ENCODE measurements at places on chromosomes 2 and 18.

DNA sequence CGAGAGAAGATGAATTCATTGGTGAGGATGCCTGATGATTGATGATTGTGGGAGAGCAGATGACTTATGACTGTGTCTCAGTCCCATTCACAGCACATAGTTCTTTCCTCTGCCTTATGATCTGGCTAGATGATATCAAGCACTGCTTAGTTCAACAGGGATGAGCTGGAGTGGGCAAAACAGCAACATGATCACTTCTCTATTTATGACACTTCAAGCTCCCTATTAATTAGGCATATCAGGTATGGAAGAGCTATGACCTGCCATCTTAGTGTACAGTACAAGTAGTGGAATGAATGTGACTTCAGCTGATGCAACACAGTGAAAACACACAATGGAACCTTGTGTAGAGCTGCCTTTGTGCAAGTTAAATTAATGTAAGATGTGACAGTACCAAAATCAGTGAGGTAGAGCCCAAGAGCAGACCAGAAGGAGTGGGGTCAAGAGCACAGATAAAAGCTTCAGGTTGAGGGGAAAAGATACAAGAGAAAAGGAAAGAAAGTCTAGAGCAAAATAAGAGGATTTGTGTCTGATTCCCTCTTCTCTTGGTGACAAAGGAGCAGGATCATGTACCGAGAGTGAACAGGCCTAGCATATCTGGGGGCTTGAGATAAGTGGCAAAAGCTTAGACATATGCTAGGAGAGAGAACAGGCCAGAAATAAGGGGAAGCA lies 93.0 kb upstream of the MYO3B start:
- DNase-seq = no peak

DNA sequence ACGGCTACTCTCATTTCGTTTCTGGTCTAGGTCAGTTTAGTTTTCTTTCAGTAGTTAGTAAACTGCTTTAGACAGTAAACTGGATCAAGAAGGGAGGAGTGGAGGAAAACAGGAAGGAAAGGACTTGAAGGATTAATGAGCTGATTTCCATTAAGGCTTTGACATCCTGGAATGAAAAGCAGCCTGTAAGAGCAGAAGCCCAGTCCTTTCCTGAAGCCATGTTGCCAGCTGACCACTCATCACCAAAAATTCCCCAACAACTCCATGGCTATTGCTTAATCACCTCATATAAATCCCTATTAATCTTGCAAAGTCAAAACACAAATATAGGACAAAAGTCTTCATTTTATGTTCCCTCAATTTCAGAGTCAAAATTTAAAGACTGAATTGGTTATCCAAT lies 113.7 kb upstream of the ZFP36L2 start:
- no peak for DNase-seq

DNA sequence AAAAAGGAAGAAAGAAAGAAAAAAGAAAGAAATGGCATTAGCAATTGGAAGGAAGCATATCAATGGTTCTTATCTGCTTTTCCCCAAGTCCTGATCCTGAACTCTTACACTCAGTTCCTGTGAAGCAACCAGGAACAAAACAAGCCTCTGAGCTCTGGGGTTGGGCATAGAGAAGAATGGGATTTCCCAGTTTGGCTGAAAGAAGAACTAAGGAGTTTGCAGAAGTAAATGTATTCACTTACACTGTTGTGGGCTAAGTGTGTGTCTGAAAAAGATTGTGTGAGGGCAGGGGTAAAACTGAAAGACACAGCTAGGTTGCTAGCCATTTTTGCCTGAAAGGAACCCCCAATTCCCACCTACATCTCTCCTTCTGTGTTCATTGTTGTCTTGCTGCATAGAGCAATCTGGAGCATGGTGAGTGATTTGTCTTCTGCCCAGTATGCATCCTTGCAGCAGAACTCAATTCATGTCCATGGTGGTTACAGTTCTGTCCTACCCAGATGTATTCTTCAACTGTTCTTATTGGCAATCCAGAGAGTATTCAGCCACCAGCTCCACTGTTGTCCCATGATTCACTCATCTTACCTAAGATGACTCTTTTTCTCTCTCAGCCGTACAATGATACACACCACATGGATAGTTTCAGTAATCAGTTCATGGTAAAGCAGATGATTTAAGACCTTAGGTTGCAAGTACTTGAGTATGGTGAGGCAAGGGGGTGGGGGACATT lies 348.7 kb downstream of the ARHGAP15 start:
- DNase-seq = no peak

- DNase-seq = no peak
Observed at GRCh38 chr2:239905884-239906654, 119.1 kb downstream of the NDUFA10 start.

- DNase-seq = no peak
Observed at GRCh38 chr2:135676031-135676430, 65.6 kb upstream of the UBXN4 start.

GRCh38 chr2:75361486-75361885 lies 162.2 kb upstream of the TACR1 start:
- no peak for DNase-seq

- DNase-seq = no peak
Observed at GRCh38 chr18:35029103-35029502, 12.1 kb upstream of the MAPRE2 start.

DNA sequence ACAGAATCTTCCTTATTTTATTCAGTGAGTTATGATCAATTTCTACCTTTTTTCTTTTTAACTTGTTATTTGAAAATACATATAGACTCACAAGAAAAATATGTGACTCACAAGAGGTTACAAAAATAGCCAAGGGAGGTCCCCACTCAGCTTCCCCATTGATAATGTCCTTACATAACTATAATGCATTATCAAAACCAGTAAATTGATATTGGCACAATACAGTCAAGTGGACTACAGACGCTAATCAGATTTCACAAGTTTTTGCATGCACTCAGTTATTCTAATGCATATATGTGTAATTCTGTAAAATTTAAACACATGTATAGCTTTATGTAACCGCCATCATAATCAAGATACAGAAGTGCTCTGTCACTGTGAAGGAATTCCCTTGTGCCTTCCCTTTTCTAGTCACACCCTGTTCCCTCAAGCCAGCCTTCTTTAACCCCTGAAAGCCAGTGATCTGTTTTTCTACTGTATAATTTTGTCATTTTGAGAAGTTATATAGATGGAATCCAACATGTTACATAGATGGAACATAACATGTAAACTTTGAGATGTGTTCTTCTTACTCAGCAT lies 118.4 kb downstream of the ALMS1 start:
- no peak for DNase-seq

GRCh38 chr18:12306752-12307700 lies 1.0 kb upstream of the TUBB6 start:
- no peak for DNase-seq

DNA sequence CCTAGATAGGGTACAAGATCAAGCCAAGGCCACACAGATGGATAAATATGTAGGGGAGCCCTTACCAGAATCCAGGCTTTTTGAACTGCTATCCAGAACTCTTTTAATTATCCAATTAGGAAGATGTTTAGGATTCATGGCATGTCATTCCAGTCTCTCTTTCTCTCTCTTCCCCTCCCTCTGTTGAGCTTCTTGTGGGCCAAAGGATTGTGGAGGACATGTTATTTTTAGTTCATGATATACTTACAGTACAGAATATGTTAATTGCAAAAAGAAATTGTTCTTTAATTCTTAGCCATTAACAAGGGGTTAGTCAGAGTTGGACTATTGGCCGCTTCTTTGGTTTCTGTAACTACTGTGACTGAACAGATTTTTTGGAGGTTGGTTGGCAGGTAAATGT lies 113.0 kb downstream of the SETBP1 start:
- DNase-seq = no peak

GRCh38 chr2:8984855-8985254 lies 18.6 kb downstream of the MBOAT2 start:
- DNase-seq = no peak

DNA sequence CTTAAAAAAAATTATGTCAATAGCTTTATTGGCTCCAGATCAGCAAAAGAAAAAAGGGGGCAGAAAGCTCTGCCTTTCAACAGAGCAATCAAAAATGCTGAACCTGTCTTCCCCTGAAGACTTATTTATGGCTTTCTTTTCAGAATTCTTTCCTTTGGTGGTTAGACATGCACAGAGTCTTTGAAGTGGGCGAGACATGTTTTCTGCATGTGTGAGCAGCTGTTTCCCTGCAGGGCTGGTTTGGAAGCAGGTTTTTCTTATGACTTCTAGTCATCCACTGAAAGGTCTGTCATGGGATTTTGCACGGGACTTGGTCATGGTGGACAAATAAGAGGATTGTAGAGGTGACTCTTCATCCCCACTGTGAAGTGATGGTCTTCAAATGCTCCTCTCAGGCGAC lies 160.3 kb downstream of the VAPA start:
- no peak for DNase-seq

Data from stimulated activated CD4-positive, alpha-beta T cell treated with anti-CD3 and anti-CD28 coated beads, Interleukin-12 subunit alpha, Interleukin-12 subunit beta, amount 100 ng/mL, for 48 hours (primary cell).